ENCODE measurements at places on chromosomes 13 and 19.

DNA sequence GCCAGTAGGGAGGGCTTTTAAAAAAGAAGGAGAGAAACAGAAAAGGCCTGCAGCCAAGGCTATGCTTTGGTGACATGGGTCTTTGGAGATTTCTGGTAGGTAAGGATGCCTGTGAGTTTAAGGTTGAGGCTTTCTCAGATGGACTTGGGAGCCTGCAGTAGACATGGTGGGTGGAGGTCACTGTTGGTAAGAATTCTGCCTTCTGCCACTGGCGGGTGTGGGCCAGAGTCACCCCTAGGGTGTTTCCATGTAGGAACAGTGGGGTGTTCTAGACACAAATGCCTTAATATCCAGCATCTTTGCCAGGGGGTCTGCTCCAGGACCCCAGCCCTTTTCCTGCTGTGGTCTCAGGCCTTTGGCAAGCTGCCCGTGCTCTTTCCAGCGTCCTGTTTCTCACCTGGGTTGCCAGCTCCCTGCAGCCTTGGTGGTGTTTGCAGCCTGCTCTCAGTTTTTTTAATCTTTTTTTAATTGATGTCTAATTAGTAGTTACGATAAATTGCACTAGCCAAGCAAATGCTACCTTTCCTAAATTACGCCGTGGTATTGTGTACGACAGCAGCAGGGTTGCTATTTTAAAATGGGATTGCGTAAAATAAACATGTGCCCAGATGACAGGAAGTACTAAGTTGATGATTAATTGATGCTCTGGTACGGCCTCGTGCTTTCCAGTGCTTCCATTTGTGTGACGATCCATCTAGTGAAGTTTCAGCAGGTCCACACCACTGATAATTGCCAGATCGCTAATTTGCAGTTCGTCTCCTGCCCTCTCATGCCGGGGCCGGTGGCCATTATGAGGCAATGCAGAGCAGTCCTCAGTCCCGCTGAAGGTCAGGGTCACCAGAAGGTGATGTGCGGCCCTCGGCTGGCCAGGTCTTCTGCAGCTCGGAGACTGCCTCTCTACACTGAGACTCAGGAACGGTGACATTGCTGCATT is 35.3 kb upstream of the NPAS1 start:
- DNase-seq: no peak

- DNase-seq: no peak
These were observed 28.9 kb downstream of the PPP1R37 start for GRCh38 chr19:45121827-45122345.

GRCh38 chr19:11832253-11832912 is 16.1 kb upstream of the ZNF439 start:
- no peak for DNase-seq

- peak; percentile 11 for DNase-seq
These were observed 10.5 kb downstream of the C13orf46 start for GRCh38 chr13:113963376-113963775.

- no peak for DNase-seq
These were observed 5.1 kb downstream of the IQCN start for GRCh38 chr19:18269070-18269723.

GRCh38 chr19:51242881-51243630 is 7.8 kb upstream of the SIGLECL1 start:
- no peak for DNase-seq

DNA sequence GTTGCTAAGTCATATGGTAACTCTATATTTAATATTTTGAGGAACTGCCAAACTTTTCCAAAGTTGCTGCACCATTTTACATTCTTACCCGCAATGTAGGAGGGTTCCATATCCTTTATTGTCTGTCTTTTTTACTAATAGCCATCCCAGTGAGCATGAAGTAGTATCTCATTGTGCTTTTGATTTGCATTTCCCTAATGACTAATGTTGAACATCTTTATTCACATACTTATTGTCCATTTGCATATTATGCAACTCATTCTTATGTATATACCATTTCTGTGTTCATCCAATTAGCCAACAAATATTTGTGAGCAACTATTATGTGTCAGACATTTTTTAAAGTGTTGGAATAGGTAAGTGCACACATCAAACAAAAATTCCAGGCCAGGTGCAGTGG is 20.4 kb upstream of the ATP8A2 start:
- DNase-seq: no peak

- DNase-seq: no peak
These were observed 31.6 kb upstream of the KATNAL1 start for GRCh38 chr13:30338952-30339351.

GRCh38 chr19:42323852-42324654 is 1.4 kb upstream of the MEGF8 start:
- DNase-seq: no peak

DNA sequence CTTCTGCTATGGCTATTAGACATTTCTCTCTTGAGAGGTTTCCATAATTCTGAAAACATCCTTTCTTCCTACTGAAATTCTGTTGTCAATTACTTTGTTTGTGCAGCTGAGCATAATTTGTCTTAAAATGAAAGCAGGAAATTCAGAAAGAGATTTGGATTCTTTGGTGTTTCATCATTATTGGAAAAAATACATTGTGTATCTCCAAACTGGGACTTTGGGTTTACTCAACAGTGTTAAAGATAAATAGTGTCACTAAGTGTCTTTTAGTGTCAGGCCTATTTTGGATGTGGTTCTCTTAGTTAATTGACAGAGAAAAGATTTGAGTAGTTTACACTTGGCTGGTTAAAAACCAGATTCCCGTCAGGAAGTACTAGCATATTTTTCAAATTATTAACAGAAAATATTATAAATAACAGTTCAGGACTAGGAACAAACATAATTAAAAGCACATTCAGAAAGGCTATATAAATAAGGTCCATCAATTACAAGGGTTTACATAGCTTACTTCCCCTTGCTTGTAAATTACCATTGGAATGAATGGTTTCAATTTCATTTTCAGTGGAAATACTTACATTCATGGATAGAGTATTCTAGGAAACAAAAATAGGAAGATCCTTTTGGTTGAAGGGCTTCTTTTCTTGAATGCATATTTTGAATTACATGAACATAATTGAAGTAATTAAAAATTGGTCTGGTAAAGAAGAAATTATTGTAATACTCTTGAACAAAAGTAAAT is 483.1 kb downstream of the GPC6 start:
- no peak for DNase-seq

DNA sequence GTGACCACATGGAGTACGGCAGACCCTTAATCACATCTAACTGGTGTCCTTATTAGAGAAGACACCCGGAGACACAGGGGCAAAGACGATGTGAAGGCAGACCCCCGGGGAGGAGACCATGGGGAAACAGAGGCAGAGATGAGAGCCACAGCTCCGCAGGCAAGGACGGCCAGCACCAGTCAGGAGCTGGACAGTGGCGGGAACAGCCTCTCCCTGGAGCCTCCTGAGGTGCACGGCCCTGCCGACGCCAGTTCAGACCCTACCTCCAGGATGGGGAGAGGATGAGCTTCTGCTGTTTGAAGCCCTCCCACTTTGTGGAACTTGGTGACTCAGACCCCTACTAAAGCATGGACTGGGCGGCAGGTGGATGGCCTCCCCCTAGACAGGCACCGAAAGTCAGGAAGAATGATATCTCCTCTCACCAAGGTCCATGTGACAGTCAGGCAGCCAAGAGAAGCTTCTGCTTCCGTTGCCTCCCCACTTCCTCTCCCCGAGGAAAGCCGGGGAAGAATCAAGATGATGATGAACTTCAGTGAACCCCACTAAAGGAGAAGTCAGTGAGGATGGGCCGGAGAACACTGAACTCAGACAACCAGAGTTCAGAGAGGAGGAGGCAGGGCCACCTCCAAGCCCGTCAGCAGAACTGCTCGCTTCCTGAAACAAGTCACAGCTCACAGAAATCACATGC is 25.4 kb downstream of the RAB20 start:
- no peak for DNase-seq

- no peak for DNase-seq
These were observed 8.3 kb downstream of the IGLON5 start for GRCh38 chr19:51319649-51320279.

- DNase-seq: no peak
These were observed 610.1 kb upstream of the SLC10A2 start for GRCh38 chr13:103676329-103676728.

- no peak for DNase-seq
These were observed 801.4 kb downstream of the SLITRK6 start for GRCh38 chr13:84997858-84998257.

- no peak for DNase-seq
These were observed 2.2 kb downstream of the SBNO2 start for GRCh38 chr19:1171755-1172352.

GRCh38 chr19:49573425-49573824 is 6.9 kb downstream of the NOSIP start:
- DNase-seq: no peak

DNA sequence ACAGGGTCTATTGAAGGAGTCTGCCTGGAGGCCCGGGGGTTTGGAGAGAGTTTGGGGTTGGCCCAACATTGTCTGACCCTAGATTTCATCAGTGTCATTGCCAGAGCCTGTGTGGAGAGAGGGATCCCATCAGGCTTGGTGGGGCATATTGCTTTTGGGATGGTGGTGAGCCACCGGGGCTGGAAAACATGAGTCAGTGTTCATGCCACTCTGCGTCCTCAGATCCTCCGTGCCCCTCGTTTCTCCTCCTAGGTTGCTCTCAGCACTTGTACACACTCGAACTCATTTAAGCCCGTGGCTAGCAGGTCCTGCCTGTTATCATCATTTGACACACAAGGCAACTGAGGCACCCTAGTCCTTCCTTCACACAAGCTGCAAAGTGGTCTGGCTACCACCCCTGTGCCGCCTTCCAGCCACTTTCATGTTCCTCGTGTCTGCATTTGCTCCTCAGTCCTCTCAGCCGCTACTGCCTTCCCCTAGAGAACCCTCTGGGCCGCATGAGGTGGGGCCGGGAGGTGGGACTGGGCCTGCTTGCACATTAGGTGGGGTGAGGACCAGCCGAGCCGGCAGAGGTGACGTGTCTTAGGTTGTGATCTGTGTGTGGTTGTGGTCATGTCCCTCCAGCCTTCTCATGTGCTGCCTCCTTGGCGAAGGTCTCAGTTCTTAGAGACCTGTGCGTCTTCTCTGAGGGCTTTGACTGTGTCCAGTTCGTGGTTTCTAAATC is 3.6 kb downstream of the NACC1 start:
- DNase-seq: no peak

DNA sequence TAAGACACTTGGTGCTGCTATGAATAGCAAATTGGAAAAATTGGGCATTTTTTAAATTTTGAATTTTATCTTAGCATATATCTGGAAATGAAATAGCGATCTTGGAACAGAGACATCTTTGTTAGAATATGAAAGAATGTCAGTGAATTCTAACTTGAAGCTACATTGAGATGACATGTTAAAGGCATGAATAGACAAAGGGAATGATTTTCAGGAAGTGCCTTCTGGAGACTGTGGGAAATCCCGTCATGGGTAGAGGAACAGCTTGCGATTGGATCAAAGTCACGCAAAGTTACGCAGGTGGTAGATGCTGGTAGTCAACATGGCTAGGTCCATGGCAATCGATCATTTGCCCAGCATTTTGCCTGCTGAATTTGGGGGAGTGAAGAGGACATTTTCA is 43.5 kb downstream of the LRCH1 start:
- no peak for DNase-seq

GRCh38 chr13:31207661-31208552 is 8.1 kb downstream of the B3GLCT start:
- DNase-seq: peak; percentile 61

GRCh38 chr19:6530386-6531162 is at the start of gene TNFSF9:
TSS of gene TNFSF9 (plus strand) at chr19:6531026. CDS start at chr19:6531037, 11 bp downstream.
- peak; percentile 94 for DNase-seq

GRCh38 chr13:37429976-37430375 is 168.6 kb downstream of the POSTN start:
- no peak for DNase-seq

- no peak for DNase-seq
These were observed 480.0 kb downstream of the KCTD12 start for GRCh38 chr13:76406243-76406642.

DNA sequence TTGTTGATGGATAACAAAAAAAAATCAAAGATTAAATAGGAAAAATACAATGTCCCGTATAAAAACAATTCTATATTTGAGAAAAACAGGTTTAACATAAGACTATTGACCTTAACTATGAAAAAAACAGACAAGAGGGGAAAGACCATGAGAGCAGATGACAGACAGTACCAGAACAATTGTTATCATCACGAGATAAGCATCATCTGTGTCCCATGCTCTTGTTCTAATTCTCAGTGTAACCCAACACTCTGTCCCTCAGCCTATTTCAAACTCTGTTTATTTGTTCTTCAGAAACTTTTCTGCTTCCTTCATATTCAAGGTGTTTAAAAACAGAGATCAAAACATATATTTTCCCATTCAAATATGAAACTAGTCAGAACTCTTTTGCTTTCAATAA is 216.4 kb downstream of the PCDH9 start:
- no peak for DNase-seq

- DNase-seq: no peak
These were observed 7.8 kb downstream of the CPB2 start for GRCh38 chr13:46097015-46097414.

GRCh38 chr19:4217429-4218264 is 11.7 kb upstream of the EBI3 start:
- DNase-seq: no peak

DNA sequence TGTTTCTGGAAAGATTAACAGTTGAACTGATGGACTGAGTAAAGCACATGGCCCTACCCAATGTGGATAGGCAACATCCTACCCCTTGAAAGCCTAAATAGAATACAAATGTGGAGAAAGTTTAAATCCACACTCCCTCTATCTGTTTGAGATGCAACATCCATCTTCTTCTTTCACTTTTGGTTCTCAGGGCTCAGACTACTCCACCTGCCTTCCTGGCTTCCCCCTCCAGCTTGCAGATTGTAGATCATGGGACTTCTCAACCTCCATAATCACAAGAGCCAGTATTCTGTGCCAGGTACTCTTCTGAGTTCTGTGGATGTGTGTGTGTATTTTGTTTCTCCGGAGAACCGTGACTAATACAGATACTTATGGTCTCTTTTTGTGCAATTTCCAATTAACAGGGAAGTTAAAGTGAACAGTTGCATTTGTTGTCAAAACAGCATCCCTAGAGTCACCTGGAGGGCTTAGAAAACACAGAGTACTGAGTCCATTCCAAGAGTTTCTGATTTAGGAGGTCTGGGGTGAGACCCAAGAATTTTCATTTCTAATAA is 590.3 kb upstream of the MIR17HG start:
- no peak for DNase-seq

GRCh38 chr13:74062933-74063332 is 71.3 kb downstream of the KLF12 start:
- peak; percentile 68 for DNase-seq

DNA sequence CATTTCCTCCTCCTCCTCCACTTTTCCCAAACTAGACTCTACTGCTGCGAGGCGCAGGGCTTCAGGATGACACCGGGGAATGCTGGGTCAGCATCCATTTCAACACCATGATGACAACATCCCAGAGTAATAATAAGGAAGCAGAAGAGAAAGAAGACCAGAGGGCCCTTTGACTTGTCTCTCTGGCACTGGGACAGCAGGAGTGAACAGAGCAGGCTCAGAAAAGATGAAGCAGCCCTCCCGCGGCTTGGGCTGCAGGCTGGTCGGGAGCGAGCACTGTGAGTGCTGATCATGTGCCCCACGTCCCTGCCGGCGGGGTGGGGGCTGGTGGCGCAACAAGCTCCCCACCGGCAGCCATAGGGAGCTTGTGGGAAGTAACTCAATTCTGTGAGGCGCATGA is 30.5 kb downstream of the RANBP3 start:
- DNase-seq: peak; percentile 85
